ENCODE measurements at places on chromosomes 3 and 15. TPM values are rescaled to one million over a fixed set of nuclear protein-coding genes. Genes with fewer than 3 reads are reported as not detected.

TCAIM gene
- 39.5 TPM for total RNA-seq

MAP3K13 gene
- total RNA-seq = 25.8 TPM

PPARG gene
- total RNA-seq = 6.0 TPM

RSRC1 gene
- 53.8 TPM for total RNA-seq

DOCK3 gene
- total RNA-seq = 0.14 TPM

LMCD1 gene
- 6.3 TPM for total RNA-seq

TNFSF10 gene
- 25.8 TPM for total RNA-seq

EAF1 gene
- 35.6 TPM for total RNA-seq

ADAMTS9 gene
- 392 TPM for total RNA-seq

ASB14 gene
- total RNA-seq = not detected

PLA2G4B gene
- total RNA-seq = 0.40 TPM

RPL15 gene
- 1,899 TPM for total RNA-seq

DAZL gene
- not detected for total RNA-seq

RETNLB gene
- total RNA-seq = not detected

FAM81A gene
- total RNA-seq = 1.1 TPM

GCSAM gene
- not detected for total RNA-seq

CLDN16 gene
- total RNA-seq = not detected

DLL4 gene
- 72.7 TPM for total RNA-seq

LRRC31 gene
- not detected for total RNA-seq

SV2B gene
- not detected for total RNA-seq

GOLGA8T gene
- not detected for total RNA-seq

SUCNR1 gene
- total RNA-seq = not detected

CCR9 gene
- total RNA-seq = not detected

Measured in thoracic aorta endothelial cell (primary cell).